ENCODE measurements at places on chromosomes 6 and 20. TPM values are rescaled to one million over a fixed set of nuclear protein-coding genes. Genes with fewer than 3 reads are reported as not detected.

DNA sequence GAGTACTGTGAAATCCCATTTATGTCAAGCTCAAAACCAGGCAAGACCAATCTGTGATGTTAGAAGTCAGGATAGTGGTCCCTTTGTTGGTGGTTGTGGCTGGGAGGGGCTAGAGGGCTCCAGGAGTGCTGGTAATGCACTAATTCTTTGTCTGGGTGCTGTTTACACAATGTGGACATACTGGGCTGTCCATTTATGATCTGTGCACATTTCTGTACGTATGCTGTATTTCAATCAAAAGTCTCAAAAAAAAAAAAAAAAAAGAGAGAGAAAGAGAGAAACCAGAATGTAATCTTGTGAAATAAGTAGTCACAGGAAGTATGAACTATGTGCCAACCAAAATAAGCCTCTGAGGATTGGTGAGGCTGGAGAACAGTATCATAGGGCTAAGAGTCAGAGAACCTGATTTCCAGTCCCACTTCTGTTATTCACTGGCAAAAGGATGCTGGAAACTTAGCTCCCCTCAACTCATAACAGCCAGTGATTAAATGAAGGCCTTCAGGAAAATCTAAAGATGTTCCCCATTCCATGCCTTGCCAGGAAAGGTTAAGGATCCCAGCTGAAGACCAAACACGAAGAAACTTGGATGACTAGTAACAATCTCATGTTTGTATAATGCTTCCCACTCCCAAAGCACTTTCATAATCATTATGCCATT, 19.6 kb upstream of the TRAM2 start:
- no peak for DNase-seq

GRCh38 chr20:371755-372542, 8.6 kb upstream of the TRIB3 start:
- DNase-seq, result peak; percentile 37

- no peak for DNase-seq
Measured at GRCh38 chr6:136173519-136174507, 76.3 kb downstream of the MTFR2 start.

DNA sequence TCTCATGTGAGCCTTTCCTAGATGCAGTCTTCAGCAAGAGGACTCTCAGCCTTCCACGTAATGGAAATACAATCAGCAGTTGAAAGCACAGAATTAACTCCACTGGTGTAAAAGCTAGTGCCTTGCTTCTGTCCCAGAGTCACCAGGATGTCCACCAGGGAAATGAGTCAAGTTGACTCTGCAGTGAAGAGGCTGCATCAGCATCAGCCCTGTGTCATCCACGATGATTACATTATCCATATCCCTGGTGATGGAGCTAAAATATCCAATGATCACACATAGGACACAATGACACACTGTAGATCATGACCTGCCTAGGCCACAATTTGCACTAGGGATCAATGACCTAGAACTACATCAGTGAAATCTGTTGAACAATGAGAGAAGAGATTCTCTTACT, 262.4 kb downstream of the ERMARD start:
- no peak for DNase-seq

DNA sequence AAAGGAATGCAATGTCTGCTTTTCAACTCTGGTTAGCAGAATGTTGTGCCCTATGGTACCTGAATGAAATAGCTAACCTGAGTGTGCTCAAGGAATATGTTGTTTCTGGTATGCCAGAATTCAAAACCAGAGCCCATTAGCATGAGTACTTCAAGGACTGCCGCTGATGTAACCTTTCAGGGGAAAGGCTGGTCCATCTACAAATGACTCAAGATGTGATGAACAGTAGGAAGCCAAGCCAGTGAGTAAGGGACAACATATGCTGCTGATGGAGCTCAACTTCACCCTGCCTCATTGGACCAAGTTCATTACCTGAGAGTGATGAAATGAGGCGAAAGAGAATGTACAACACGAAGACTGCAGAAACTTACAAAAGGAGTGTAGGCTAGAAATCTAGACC, 95.7 kb upstream of the BMP2 start:
- DNase-seq, result no peak

DNA sequence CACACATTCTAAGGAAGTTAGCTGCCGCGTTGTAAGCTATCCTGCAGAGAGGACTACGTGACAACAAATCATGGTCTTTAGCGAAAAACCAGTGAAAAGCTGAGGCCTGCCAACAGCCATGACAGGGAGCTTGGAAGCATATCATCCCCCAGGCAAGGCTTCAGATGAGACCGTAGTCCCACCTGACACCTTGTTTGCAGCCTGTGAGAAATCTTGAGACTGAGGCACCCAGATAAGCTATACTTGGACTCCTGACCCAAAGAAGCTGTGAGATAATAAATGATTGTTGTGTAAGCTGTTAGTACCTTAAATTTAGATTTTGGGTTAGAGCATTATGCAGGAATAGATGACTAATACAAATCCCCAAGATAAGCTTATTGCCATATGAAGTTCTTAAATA, 45.4 kb upstream of the SENP6 start:
- no peak for DNase-seq

- DNase-seq, result no peak
Measured at GRCh38 chr20:10637563-10637962, 36.2 kb downstream of the JAG1 start.

DNA sequence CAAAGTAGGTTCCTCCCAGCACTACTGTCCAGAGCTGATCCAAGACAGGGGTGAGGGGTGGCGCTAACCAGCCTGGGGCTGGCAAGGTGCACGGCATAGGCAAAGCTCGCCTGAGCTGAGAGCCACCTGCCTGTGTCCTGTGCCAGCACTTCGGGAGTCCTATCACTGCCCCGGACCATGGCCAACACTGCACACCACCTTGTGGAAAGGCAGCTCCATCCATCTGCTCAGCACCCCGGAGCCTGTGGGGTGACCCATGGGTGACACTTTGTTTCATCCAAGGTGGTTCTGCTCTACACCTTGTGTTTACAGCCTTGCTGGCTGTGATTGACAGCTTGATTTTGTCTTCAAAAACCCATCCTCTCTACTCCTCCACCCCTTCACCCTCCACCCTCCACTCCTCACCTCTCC, 32.9 kb upstream of the GATA5 start:
- no peak for DNase-seq

DNA sequence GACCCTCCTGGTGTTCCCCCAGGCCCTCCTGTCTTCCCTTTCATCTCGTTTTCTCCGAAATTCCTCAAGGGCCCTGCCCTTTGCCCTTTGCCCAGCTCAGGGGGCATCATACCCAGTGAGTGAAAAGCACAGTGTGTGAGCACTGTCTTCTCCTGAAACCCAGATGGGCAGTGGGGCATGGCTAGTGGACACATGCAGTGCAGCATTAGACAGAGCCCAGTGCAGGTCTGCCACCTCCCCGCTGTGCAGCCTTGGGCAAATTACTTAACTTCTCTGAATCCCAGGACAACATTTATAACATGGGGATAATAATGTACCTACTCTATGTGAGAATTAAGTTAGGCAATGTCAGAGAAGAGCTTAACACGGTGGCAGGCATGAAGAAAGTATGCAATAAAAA, 1.3 kb downstream of the PRND start:
- no peak for DNase-seq

GRCh38 chr20:3871550-3872265, 17.5 kb upstream of the PANK2 start:
- DNase-seq, result no peak

Gene PXT1
- total RNA-seq, result not detected

Gene SRSF12
- total RNA-seq, result not detected

Gene PTK7
- total RNA-seq, result 47.5 TPM

Gene TCF21
- total RNA-seq, result not detected

Gene CD83
- 0.16 TPM for total RNA-seq

Gene CD93
- not detected for total RNA-seq

Gene OPRM1
- not detected for total RNA-seq

Gene MEP1A
- total RNA-seq, result not detected

Gene CALHM6
- not detected for total RNA-seq
